ENCODE measurements at places on chromosomes 2 and 18.

GRCh38 chr2:241289053-241289452 is 26.4 kb downstream of the HDLBP start:
- no peak for DNase-seq

DNA sequence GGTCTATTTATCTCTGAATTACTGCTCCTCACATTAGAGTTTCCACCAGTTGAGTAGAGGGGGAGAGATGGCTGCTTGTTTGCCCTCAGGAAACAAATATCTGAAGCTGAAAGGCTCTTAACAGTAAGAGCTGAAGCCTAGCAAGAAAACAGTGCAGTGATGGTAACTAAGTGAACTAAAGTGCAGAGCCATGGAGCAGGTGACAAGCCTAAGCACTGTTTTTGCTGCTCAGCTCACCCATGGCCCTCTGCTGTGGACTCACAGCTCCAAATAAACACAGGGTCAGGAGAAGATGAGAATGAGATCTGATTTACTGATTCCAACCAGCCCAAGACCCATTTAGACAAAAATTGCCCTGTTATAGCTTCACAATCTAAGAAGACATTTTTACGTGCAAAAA is 118.4 kb downstream of the ETAA1 start:
- DNase-seq: no peak

- DNase-seq: no peak
These were observed 161.5 kb downstream of the WDR7 start for GRCh38 chr18:56812674-56813073.

- no peak for DNase-seq
These were observed 187.0 kb downstream of the AGPS start for GRCh38 chr2:177579486-177580036.

DNA sequence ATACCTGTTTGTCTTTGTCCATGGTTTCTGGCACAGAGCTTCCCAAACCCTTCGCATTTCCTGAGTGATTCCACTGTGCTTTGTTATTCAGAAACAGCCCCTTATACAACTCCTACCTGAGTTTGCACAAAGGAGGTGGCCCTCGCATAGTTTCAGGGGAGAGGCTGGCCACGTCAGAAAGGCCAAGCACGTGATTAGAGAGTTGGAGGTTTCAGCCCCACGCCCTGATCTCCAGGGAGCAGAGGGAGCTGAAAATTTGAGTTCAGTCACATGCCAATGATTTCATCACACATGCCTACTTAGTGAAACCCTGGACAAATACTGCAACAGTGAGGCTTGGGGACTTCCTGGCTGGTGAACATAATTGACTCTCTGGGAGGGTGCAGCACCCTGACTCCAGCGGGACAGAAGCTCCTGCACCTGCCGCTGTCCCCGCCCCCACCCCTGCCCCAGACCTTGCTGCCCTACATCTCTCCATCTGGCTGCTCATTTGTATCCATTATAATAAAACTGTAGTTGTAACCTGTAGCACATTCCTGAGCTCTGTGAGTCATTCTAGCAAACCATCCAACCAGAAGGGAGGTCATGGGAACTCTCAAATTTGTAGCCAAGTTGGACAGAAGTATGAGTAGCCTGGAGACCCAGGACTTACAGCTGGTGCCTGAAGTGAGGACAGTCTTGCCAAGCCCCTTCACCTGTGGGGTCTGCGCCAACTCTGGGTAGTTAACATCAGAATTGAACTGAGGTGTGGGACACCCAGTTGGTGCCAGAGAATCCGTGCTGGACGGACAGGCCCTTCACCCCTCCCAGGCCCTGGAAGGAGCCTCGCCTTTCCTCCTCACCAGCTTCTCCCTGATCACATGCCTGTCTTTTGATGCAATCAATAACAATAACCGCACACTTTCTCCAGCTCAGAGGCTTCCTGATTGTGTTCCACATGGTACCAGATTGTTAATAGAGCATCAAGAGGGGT is 224.3 kb downstream of the ANAPC1 start:
- DNase-seq: no peak

DNA sequence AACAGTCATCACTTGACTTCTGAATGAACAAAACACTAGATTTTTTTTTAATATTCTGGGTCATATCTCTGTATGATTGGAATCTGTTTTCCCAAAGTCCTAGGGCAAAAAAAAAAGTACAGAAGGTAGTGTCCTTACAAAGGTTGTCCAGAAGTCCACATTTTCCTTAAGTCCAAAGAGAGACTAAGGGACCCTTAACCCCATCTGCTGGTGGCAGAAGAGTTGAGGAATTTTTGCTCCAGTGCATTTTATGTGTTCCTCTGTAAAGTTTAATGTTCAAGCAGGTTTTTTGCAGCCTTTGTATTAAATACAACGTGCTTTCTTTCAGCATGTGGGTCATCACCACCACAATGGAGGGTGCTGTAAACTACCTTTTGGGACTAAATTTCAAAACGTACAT is 215.9 kb downstream of the SP3 start:
- no peak for DNase-seq

GRCh38 chr2:15721411-15722067 is 129.9 kb downstream of the DDX1 start:
- DNase-seq: no peak

DNA sequence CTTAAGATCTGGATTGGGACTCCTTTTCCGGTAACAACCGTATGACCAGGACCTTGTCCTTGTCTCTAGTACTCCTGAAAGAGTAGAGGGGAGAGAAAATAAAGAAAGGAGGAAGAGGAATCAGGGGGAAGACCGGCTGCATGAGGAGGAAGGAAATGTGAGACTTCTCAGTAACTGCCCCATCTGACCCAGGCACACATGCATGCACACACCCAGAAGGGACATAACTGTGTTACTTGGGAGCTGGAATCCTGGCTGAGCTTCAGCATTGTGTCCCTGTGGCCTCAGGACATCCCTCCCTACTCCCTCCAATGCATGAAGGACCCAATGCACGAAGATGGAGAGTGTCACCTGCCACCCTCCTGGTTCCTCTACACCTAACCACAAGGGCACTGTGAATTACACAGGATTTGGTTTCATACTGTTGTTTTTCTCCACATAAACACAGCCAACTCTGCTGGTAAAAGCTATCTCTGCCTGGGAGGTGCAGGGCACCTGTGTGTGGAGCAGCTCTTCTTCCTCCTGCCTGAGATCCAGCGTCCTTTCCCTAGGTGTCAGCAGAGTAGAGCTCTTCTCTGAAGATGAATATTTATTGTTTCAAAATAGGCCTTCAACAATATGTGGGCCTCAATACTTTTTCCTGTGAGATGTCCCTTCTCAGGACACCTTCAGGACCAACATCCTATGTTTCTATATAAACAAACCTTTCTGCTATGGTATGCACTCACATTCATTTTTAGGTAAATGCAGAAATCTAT is 574.1 kb upstream of the ID2 start:
- no peak for DNase-seq

- no peak for DNase-seq
These were observed 16.9 kb downstream of the STEAP3 start for GRCh38 chr2:119240311-119241204.

GRCh38 chr2:58913082-58913726 is 672.1 kb upstream of the FANCL start:
- no peak for DNase-seq

DNA sequence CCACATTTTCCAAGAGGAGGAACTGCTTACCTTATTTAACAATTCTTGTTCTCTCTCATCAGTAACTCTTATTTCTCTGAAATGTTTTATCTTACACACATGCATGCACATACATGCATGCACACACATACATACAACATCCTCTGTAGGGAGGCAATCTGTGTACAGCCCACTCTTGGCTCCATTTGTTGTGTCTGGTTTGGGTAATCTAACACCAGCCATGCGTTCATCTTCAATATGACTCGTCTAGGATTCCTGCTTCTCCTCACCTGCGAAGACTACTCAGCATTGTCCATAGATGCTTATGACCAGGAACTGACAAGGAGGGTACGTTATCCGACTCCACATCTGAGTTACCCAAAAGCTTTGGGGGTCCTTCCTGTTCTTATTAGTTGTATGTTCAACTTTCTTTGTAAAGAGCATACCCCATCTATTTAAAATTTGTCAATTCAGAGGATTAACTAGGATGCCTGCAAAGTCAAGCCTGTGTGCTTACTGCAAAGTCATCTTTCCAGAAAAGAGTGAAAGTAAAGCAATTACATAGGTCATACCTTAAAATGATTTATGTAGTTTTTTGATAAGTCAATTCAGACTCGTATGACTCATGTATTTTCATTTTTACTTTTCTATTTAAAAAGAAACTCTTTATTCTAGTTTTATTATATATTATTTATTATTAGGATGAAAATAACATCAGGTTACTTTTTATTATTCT is 18.2 kb downstream of the LYPD6B start:
- no peak for DNase-seq

DNA sequence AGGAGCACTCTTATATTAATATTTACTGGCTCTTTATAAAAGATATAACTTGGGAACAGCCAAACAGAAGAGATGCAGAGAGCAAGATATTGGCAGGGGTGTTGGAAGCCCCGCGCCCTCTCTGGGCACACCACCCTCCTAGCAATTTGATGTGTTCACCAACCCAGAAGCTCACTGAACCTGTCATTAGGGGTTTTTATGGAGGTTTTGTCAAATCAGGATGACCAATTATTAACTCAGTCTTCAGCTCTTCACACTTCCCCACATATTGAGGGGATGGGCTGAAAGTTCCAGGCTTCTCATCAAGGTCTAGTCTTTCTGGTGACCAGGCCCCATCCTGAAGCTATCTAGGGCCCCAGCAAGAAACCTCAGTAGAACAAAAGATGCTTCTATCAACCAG is 10.9 kb upstream of the INO80D start:
- no peak for DNase-seq

GRCh38 chr2:211228559-211228958 is 672.2 kb downstream of the CPS1 start:
- no peak for DNase-seq

GRCh38 chr2:172364261-172364660 is 63.1 kb upstream of the ITGA6 start:
- DNase-seq: no peak

- DNase-seq: no peak
These were observed 3.1 kb downstream of the ALPK2 start for GRCh38 chr18:58625839-58626238.

All from stimulated activated CD8-positive, alpha-beta memory T cell treated with anti-CD3 and anti-CD28 coated beads, Interleukin-4, amount 100 ng/mL, for 1 hour (primary cell).